ENCODE measurements at places on chromosomes 2 and 18.
A peak's percentile ranks its signal among the peaks of the same experiment; 100 is the strongest.

GRCh38 chr18:48867978-48868377 lies 82.8 kb downstream of the SMAD7 start:
- DNase-seq = no peak

- DNase-seq = no peak
Measured at GRCh38 chr2:219570194-219570923, 980 bp downstream of the OBSL1 start.

DNA sequence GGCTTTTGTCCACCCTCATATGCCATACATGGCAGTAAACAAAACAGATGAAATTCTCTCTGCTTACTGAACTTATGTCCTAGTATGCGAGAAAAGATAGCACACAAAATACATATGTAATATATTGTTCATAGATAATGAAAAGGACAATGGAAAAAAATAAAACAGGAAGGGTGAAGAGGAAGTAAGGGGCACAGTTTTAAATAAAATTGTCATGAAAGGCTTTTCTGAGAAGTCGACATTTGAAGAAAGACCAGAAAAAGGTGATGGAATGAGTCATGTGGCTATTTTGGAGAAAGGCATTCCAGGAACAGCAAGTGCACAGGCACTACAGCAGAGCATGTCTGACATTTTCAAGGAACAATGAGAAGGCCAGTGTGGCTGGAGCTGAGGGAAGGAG lies 56.4 kb downstream of the KCNH7 start:
- DNase-seq = no peak

DNA sequence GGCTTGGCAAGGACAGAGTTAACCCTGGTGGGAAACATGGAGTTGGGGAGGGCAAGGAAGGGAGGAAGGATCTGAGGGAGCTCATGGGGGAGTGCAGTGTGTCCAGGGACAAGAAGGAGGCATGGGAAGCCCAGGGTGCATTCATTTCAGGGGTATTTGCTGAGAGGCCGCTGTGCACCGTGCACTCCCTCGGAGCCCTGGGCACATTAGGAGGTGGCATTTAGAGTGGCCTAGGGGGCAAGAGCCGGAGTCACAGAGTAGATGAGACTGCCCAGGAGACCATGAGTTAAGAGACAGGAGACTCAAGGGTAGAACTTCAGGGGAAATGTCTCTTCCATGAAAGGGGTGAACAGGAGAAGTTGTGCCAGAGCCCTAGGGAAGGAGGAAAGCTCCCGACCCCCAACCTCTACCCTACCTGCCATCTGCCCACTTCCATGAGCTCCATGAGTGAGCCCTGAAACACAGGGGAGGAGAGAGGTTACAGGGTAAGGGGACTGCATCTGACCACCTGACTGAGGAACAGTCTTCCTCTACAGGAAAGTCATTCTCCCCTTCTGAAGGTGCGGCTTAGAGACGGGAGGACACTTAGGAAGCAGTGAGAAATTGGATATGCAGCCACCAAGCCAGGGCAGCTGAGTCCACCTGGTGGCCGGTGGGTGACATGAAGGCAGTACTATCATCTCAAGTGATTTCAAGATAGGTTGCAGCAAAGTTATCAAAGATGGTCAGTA lies 58.5 kb upstream of the COPS8 start:
- DNase-seq = peak; percentile 30

GRCh38 chr2:113075030-113075429 lies 7.3 kb downstream of the IL1F10 start:
- no peak for DNase-seq

GRCh38 chr2:205860885-205861284 lies 178.6 kb downstream of the NRP2 start:
- no peak for DNase-seq

DNA sequence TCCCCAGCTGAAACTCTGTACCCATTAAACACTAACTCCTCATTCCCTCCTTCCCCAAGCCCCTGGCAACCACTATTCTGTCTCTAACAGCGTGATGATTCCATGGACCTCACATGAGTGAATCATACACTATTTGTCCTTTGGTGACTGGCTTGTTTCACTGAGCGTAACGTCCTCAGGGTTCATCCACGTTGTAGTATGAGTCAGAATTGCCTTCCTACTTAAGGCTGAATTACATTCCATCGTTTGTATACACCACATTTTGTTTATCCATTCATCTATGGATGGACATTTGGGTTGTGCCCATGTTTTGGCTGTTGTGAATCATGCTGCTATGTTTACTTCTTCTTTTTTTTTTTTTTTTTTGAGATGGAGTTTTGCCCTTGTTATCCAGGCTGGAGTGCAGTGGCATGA lies 19.6 kb upstream of the CABLES1 start:
- DNase-seq = no peak

DNA sequence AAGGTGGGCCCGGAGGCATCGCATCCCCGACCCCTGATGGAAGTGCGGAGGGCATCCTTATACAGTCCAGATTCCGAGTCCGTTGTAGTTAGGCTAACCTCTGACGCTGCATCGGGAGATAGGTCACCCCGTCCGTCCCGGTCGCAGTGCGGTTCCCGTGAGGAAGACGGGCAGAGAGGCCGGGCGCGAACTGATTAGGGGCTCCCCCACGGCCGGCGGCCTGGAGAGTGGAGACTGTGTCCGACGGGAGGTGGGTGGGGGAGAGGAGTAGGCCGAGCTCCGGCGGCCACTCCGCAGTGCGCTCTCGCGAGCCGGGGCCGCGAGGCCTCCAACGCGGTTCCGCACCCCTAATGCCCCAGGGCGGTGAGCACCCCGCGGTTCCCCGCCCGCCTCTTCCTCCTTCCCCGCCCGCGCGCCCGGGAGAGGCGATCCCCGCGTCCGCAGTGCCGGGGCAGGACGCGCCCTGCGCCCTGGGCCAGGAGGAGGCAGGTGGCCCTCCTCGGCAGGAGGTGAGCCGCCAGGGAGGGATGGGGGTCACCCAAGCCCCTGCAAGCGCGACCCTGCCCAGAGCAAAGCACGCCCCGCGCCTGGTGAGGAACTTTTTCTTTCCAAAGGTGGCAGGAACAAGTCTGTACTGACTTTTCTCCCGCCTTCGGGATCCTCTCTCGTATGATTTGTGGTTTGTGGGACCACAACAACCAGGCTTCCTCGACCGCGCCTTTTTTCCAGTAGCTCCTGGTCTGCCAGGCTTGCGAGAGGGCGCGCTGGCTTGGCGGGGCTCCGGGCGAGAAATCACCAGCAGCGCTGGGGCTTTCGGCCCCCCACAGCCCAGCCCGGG lies 1.4 kb upstream of the SP5 start:
- no peak for DNase-seq

GRCh38 chr2:21754164-21754788 lies 630.5 kb downstream of the TDRD15 start:
- DNase-seq = no peak

DNA sequence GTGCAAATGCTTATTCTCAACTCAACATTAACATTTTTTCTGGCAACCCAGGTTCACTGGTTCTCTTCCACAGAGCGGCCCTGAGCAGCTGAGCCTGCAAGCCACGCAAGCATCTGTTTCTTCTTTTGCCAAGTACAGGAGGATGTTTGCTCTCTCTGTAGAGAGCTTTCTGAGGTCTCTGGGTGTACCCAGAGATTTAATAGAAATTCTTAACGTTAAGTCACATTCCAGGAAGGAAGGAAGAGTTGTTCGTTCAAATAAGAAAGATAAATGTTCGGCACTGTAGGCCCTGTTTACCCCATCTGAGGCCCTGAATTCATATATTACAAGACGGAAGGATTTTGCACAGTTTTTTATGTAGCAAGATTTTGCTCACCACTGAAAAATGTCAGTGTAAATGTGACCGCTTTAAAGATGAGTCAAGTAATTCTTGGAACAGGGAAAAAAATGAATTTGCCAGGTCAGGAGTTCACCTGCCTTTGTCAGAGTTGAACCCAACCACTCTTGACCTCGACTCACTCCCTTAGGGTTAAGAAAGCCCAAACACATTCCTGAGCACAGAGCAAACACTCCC lies 30.1 kb downstream of the KCTD18 start:
- no peak for DNase-seq

GRCh38 chr2:171882089-171882769 lies 11.8 kb downstream of the SLC25A12 start:
- no peak for DNase-seq

GRCh38 chr2:16184945-16185660 lies 244.8 kb downstream of the MYCN start:
- DNase-seq = no peak

- DNase-seq = no peak
Measured at GRCh38 chr2:126635281-126635680, 20.7 kb upstream of the GYPC start.

GRCh38 chr2:162123806-162124758 lies 28.0 kb downstream of the GCG start:
- peak; percentile 53 for DNase-seq

- DNase-seq = no peak
Measured at GRCh38 chr2:19868224-19868623, 33.6 kb downstream of the TTC32 start.

DNA sequence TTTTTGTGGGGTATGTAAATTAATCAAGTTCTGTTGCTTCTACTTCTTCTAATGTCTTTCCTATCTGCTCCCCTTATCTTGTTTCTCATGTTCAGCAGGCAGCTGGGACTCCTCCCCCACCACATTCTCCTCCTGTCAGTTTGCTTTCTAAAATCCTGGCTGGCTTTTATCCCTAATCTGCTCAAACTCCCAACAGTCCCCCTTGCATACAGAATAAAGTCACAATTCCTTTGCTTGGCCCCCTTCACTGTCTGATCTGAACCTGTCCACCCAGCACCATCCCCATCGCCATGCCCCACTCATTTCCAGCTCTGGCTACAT lies 2.2 kb downstream of the CFAP221 start:
- DNase-seq = no peak

DNA sequence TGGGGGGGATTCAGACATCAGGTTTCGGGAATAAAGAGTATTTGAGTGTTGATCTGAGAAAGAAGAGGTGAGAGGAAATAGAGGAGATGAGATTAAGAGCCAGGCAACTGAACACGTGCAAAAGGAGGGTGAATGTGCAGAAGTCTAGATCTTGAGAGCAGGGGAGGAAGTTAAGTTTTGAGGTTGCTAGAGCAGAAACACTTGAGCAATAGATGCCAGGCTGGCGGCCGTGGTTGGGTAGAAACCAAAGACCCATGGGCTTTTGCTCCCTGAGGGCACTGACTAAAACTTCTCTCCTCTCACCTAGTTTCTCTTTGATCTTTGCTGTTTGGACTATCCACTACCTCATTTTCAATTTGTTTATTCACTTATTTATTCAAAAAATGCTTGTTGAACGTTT lies 116.0 kb downstream of the CDC42EP3 start:
- no peak for DNase-seq

DNA sequence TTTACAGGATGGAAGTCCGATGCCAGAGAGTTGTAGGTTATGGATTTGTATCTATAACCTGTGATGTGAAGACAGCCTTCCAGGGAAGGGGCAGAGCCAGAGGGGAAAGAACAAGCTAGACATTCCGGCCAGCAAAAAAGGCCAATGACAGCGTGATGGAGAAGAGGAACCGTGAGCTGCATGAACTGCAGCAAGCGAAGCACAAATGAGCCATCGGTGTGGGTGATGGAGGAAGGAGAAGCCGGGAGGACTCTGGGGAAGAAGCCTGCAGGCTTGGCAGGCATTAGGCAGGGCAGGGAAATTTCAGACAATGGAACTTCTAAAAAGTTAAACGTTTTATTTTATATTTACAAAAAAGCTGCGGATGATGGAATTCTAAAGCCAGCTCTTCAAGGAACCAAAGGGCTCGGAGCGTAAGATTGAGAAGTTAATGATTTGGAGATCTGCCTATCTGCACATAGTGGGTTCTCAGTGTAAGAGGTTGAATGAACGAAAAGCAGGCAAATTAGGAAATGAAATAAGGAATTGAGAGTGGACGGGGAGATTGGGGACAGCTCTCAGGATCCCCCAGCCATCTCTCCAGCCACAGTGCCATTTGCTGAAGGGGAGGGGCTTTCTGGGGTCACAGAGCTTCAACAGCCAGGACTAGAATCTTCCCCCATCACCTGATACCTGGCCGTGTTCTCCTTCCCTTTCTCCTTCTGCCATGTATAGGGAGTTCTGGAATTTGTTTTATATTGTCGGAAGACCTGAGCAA lies 28.4 kb downstream of the NGEF start:
- DNase-seq = no peak

DNA sequence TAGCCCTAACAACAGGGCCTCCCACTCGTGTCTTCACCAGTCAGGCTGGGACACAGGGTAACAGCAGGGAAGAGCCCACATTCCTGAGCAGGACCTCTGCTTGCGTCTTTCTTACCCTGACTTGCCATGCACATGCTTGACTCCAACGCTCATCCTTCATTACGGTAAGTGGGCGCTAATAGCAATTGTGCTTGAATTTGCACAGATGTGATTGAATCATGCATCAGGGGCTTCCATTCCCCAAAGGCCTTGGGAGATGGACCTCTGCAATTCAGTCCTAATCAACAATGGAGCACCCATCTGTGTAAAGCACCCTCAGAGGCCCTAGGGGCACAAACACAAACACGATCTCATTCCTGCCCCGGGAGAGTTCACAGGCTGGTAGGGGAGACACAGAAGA lies 13.5 kb downstream of the TEX51 start:
- no peak for DNase-seq

DNA sequence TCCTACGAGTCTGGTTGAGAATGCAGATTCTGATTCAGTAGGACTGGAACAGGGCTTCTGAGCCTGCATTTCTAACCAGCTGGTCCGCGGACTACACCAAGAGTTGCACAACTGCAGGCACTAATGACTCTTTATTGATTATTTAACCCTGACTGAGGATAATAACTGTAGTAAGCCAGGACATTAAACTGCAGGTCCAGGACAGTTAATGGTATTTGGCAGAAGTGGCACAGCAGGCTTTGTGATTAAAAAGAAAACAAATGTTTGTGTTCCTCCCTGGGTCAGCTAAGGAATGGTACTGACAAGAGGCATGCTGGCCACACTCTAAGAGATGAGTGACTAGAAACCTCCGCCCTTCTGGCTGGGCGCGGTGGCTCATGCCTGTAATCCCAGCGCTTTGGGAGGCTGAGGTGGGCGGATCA lies 59.4 kb downstream of the ALPK2 start:
- no peak for DNase-seq

DNA sequence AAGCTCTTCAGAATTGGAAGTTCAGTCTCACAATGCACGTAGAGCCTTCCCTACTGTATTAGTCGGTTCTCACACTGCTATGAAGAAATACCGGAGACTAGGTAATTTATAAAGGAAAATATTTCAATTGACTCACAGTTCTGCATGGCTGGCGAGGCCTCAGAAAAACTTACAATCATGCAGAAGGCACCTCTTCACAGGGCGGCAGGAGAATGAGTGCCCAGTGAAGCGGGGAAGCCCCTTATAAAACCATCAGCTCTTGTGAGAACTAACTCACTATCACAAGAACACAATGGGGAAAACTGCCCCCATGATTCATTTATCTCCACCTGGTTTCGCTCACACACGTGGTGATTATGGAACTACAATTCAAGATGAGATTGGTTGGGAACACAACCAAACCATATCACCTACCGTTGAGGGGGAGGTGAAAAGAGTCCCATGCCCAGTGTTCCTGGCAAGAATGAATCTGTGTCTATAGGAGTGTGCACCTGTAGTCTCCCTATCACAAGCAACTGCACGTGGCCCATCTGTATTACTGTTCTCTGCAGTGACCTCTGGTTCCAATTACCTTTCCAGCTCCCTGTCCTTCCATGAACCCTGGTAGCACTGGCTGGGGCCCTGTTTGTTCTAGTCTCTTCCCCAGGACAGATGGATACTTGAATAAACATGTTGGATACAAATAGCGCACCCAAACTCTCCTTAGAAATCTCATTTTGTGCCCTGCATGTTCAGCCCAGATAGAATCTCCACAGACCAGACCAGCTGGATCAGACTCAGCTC lies 44.4 kb upstream of the ATL2 start:
- DNase-seq = no peak

- no peak for DNase-seq
Measured at GRCh38 chr2:73117441-73117840, 4.7 kb upstream of the RAB11FIP5 start.
